Ammon's horn (tissue), 1 donor: ENCODE measurements at places on chromosomes 1 and 21.

DNA sequence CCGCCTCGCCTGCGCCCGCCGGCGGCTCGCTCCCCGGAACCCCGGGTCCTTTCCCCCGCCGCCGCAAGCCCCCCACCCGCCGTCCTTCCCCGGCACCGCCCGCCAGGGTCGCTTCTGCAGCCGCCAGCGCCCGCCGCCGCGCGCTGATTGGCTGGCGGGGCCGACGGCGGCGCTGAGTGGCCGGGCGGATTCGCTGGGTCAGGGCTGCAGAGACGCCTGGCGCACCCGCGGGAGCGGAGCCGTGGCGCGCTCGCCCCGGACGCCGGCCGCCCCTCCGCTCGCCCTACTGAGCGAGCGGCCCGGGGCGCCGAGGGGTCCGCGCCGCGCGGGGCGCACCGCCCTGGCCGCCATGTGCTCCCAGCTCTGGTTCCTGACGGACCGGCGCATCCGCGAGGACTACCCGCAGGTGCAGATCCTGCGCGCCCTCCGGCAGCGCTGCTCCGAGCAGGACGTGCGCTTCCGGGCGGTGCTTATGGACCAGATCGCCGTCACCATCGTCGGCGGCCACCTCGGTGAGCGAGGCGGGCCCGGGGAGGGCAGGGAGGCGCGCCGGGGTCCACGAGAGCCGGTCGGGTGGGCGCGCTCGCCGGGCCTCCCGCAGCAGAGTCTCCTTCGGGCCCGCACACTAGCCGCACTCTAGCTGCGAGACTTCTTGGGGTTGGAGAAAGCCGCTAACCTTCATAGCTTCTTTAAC, at the start of gene RIMKLA:
Gene RIMKLA (plus strand): TSS at position 207 of the 694 bp plus-strand sequence. CDS start 143 bp downstream, at position 350.
- peak; percentile 70 for DNase-seq

DNA sequence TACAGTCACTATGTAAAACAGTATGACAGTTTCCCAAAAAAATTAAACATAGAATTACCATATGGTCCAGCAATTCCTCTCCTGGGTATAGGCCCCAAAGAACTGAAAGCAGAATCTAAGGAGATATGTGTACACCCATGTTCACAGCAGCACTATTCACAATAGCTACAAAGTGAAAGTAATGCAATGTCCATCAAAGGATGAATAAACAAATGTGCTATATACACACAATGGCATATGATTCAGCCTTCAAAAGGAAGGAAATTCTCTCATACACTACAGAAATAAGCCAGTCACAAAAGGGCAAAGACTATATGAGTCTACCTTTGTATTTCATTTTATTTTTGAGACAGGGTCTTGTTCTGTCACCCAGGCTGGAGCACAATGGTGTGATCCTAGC, 120.4 kb downstream of the TOMM20 start:
- DNase-seq, result no peak

DNA sequence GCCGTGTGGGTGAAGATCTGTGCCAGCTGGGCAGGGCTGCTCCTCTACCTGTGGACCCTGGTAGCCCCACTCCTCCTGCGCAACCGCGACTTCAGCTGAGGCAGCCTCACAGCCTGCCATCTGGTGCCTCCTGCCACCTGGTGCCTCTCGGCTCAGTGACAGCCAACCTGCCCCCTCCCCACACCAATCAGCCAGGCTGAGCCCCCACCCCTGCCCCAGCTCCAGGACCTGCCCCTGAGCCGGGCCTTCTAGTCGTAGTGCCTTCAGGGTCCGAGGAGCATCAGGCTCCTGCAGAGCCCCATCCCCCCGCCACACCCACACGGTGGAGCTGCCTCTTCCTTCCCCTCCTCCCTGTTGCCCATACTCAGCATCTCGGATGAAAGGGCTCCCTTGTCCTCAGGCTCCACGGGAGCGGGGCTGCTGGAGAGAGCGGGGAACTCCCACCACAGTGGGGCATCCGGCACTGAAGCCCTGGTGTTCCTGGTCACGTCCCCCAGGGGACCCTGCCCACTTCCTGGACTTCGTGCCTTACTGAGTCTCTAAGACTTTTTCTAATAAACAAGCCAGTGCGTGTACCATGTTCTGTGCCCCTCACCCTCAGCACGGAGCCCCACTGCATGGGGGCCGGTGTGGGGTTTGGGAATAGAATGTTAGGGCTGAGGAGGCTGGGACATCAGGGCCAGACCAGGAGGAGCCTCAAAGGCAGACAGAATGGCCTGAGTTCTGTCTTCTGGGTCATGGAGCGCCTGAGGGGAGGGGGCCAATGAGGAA, 21.3 kb downstream of the SERINC2 start:
- no peak for DNase-seq

GRCh38 chr1:178689769-178690168, 35.3 kb upstream of the RALGPS2 start:
- DNase-seq, result no peak

GRCh38 chr21:46346296-46347202, 22.6 kb downstream of the PCNT start:
- DNase-seq, result no peak

DNA sequence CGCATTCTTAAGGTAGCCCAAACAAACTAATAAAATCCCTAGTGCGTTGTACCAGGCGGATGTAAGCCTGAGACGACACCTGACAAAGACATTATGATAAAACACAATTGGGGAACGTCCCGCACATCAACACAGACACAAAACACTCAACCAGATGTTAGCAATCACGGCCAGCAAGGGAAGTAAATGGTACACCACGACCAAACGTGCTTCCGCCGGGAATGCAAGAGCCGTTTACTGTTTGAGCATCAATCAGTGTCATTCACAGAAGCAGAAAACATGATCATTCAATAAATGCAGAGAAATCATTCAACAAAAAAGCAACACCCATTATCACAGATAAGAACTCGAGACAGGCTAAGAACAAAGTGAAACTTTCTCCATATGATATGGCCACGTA, 49.4 kb upstream of the COL18A1 start:
- no peak for DNase-seq
